Bronchial smooth muscle cell (primary cell): ENCODE measurements at places on chromosomes 12 and 14. TPM values are rescaled to one million over a fixed set of nuclear protein-coding genes. Genes with fewer than 3 reads are reported as not detected.

Gene COCH
- total RNA-seq = 0.09 and 0.16 TPM in 2 replicates

Gene GDF3
- not detected in 2 replicates for total RNA-seq

Gene SOX5
- 6.2 and 7.7 TPM in 2 replicates for total RNA-seq

Gene PTPRR
- 0.09 TPM in 1 of 2 replicates, not detected in the other for total RNA-seq

Gene LIMA1
- total RNA-seq = 93.8 and 124 TPM in 2 replicates

Gene CAPRIN2
- 23.4 and 26.6 TPM in 2 replicates for total RNA-seq

Gene GUCY2C
- total RNA-seq = under 0.01 TPM in 1 of 2 replicates, not detected in the other

Gene AMHR2
- not detected in 2 replicates for total RNA-seq

Gene RDH12
- 0.09 and 0.16 TPM in 2 replicates for total RNA-seq

Gene MYH6
- not detected in 2 replicates for total RNA-seq

Gene TMEM30B
- 2.0 and 2.8 TPM in 2 replicates for total RNA-seq

Gene ENDOU
- 0.09 and 0.16 TPM in 2 replicates for total RNA-seq

Gene GLIPR1L2
- 0.32 and 0.77 TPM in 2 replicates for total RNA-seq

Gene CLEC7A
- not detected in 2 replicates for total RNA-seq

Gene CTDSP2
- 55.8 and 96.5 TPM in 2 replicates for total RNA-seq

Gene TSFM
- total RNA-seq = 9.4 and 14.3 TPM in 2 replicates

Gene FAM216A
- 12.1 and 13.1 TPM in 2 replicates for total RNA-seq

Gene REM2
- 0.09 and 0.16 TPM in 2 replicates for total RNA-seq

Gene ITGB7
- total RNA-seq = 0.47 and 1.4 TPM in 2 replicates

Gene CYP46A1
- 0.47 and 1.4 TPM in 2 replicates for total RNA-seq

Gene CLEC14A
- 0.32 and 1.1 TPM in 2 replicates for total RNA-seq

Gene SIX6
- total RNA-seq = not detected in 2 replicates

Gene ADAMTS20
- total RNA-seq = not detected in 2 replicates

Gene LRRK2
- total RNA-seq = 10.9 and 11.0 TPM in 2 replicates

Gene IPO8
- 41.6 and 50.2 TPM in 2 replicates for total RNA-seq

Gene DHRS7
- total RNA-seq = 129 and 130 TPM in 2 replicates

Gene FAM181A
- total RNA-seq = not detected in 2 replicates

Gene ARHGEF25
- 33.4 and 38.7 TPM in 2 replicates for total RNA-seq

Gene KRT4
- 0.34 TPM in 1 of 2 replicates, not detected in the other for total RNA-seq

Gene ITGA5
- 109 and 156 TPM in 2 replicates for total RNA-seq

Gene PLCZ1
- total RNA-seq = not detected in 2 replicates

Gene PGF
- total RNA-seq = 4.9 and 8.7 TPM in 2 replicates

Gene LIN7A
- total RNA-seq = 7.6 and 24.0 TPM in 2 replicates

Gene PLA2G1B
- 0.17 TPM in 1 of 2 replicates, not detected in the other for total RNA-seq

Gene MSRB3
- total RNA-seq = 21.4 and 23.3 TPM in 2 replicates

Gene KRT86
- not detected in 2 replicates for total RNA-seq

Gene OR4E2
- total RNA-seq = not detected in 2 replicates

Gene GZMH
- not detected in 2 replicates for total RNA-seq

Gene NKX2-1
- 0.09 TPM in 1 of 2 replicates, not detected in the other for total RNA-seq

Gene FOXJ2
- total RNA-seq = 2.9 and 3.6 TPM in 2 replicates
